Prostate gland (tissue), 2 donors: ENCODE measurements at places on chromosomes 1 and 21. TPM values are rescaled to one million over a fixed set of nuclear protein-coding genes. Genes with fewer than 3 reads are reported as not detected.

The UMODL1 gene
- 0.57 TPM for total RNA-seq

GRCh38 chr1:14815175-14815877, 216.8 kb downstream of the KAZN start:
- DNase-seq = no peak
- H3K4me3 ChIP-seq = no peak overlapping the region

The SPATA17 gene
- total RNA-seq = 0.96 TPM

The PALMD gene
- 18.2 TPM for total RNA-seq

GRCh38 chr1:82065916-82066315, 265.2 kb downstream of the ADGRL2 start:
- H3K27ac ChIP-seq = no peak overlapping the region
- no peaks in the 10 kb centered on the region for H3K27me3 ChIP-seq
- no peaks in the 10 kb centered on the region for H3K36me3 ChIP-seq
- DNase-seq = no peak

The LMOD1 gene
- 112 TPM for total RNA-seq

The MX2 gene
- total RNA-seq = 4.9 TPM

The GNAI3 gene
- total RNA-seq = 5.1 TPM

- no peaks in the 10 kb centered on the region for H3K27me3 ChIP-seq
- H3K36me3 ChIP-seq = no peaks in the 10 kb centered on the region
- H3K4me1 ChIP-seq = peaks cover 2% of the 10 kb centered on the region
- H3K27ac ChIP-seq = no peak overlapping the region
These were observed 38.3 kb downstream of the ABCG1 start for GRCh38 chr21:42257091-42257765.

DNA sequence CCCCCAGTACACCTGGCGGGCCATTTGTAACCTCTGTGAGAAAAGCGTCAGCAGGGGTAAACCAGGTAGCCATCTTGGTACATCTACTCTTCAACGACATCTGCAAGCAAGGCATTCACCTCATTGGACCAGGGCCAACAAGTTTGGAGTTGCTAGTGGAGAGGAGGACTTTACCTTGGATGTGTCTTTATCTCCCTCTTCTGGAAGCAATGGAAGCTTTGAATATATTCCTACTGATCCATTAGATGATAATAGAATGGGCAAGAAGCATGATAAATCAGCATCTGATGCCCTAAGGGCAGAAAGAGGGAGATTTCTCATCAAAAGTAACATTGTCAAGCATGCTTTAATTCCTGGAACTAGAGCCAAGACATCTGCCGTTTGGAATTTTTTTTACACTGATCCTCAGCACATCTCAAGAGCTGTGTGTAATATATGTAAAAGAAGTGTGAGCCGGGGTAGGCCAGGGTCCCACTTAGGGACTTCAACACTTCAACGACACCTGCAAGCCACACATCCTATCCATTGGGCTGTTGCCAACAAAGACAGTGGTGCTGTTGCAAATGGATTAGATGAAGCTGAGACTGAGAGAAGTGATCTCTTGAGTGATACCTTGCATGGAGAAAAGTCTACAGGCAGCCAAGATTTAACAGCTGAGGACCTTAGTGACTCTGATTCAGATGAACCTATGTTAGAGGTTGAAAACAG, 2.7 kb downstream of the ZBED6 start:
- H3K4me1 ChIP-seq = peaks cover 10% of the 10 kb centered on the region
- H3K27me3 ChIP-seq = no peaks in the 10 kb centered on the region
- no peak for DNase-seq
- no peak overlapping the region for H3K4me3 ChIP-seq

DNA sequence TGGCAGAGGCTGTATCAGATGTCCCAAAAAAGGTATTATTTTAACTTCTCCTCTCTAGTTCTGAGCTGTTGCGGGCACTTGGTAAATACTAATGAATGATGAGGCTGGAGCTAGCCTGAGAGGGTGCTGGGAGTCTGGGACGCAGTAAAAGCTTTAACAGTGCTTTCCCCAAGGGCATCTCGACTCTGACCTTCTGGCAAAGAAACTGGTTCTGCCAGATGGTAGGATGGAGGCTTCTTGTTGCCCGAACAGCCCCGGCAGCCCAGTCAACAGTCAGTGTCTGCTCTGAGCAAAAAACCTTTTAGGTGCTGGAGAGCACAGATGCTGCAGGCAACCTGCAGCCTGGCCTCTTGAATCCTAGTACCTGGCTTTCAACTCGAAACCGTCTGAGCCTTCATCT, 2.5 kb upstream of the PNRC2 start:
- peak overlapping the region; percentile 42 for H3K27ac ChIP-seq
- H3K4me3 ChIP-seq = no peak overlapping the region
- no peaks in the 10 kb centered on the region for H3K36me3 ChIP-seq

DNA sequence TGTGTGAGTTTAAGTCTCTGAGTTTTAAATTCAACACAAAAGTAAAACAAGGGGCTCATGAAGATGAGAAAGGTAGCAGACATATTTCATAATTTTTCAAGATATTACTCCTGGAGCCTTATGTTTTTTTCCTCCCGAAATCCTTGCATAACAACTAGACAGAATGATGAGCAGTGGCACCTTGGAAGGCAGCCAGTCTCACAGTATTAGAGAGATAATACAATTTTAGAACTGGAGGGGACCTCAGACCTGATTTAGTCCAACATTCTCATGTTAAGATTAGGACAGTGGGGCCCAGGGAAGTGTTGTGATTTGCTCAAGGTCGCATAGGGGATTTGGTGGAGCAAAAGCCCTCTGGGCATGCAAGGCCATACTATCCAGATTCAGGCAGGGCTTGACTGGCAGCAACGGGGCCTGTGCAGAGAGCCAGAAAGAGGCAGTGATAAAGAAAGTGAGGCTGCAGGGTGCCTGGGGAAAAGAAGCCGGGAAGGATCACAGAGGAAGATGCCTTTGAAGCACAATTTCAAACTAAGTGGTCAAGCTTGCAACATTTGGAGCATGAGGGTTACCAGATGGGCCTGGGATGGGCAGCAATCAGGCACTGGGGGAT, 31.4 kb upstream of the BCL9 start:
- H3K4me3 ChIP-seq = no peak overlapping the region
- H3K27ac ChIP-seq = no peak overlapping the region
- no peaks in the 10 kb centered on the region for H3K27me3 ChIP-seq
- H3K36me3 ChIP-seq = no peaks in the 10 kb centered on the region

DNA sequence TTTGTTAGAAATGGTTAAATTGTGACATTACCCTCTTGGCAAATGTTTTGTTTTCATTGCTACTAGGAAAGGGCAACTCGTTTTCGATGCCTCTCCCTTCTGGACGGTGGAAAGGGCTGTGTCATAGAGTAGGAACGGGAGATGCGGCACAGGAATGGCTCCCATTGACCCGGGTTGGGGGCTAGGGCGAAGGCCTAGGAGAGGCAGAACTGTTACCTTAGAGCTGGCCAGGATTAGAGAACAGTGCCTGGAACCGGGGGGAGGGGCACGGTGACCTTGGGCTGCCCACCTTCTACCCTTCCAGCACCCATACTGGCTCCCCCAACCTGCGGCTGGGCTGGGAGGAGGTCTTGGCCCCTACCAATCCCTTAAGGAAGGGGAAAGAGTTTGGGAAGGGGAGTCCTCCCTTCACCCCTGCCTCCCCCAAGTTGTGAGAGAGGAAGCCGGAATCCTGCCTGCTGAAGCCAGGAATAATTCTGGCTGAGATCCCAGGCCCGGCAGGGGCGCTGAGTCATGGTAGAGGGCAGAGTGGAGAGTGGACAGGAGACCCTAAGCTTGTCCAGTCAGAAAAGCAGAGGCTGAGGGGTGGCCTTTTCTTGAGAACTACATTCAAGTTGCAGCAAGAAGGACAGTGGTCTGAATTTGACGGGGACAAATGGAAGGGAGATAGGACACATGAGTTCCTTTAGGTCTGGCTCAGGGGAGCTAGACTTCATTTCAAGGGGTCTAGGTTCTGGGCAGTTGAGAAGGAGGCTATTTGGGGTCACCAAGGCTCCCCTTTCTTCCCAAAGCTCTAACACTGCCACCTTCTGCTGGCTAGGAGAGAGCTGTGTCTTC, 8.2 kb downstream of the LMNA start:
- peaks cover 71% of the 10 kb centered on the region for H3K4me1 ChIP-seq
- H3K4me3 ChIP-seq = peak overlapping the region; percentile 19

GRCh38 chr1:11641776-11642305, 12.4 kb downstream of the FBXO2 start:
- no peaks in the 10 kb centered on the region for H3K27me3 ChIP-seq
- DNase-seq = no peak
- H3K36me3 ChIP-seq = no peaks in the 10 kb centered on the region
- H3K27ac ChIP-seq = no peak overlapping the region
- H3K4me3 ChIP-seq = no peak overlapping the region

DNA sequence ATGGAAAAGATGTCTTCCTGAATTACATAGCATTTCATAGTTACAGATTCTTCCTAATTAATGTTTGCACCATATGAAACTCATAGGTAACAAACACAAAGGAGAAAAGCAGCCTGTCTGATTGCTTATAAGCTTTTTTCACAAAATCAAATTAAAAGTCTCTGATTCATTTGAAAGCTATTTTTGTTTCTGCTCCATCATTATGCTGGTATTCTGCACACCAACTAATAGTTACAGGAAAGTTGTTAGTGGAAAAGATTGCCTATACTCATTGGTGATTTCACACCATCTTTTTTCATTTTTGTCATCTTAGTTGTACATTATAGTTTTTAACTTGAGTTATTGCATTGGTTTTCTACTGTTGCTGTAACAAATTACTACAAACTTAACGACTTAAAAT, 70.0 kb downstream of the PRKAA2 start:
- no peaks in the 10 kb centered on the region for H3K27me3 ChIP-seq
- H3K4me3 ChIP-seq = no peak overlapping the region
- no peaks in the 10 kb centered on the region for H3K36me3 ChIP-seq
- no peak overlapping the region for H3K27ac ChIP-seq
- no peak for DNase-seq
- no peaks in the 10 kb centered on the region for H3K4me1 ChIP-seq

- H3K4me3 ChIP-seq = no peak overlapping the region
- no peak for DNase-seq
These were observed 59.4 kb upstream of the FAM20B start for GRCh38 chr1:178966312-178966711.

DNA sequence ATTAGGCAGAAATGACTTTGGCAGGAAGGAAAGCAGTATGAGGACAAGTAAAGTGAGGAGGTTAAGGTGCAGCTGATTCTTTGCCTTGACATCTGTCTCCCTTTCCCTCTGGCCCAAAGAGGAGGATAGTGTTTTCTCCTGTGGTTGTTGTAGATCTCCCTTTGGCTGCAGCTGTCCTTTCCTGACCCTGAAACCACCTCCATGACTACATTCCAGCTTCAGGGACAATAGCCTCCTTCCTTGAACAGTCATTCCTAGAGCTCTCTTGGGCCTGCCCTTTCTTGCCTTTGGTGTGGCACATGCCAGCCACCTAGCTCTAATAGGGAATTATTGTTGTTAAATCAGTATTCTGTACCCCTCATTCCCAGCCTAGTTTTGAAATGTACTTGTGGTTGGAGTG, 6.2 kb downstream of the ZMYM1 start:
- peak; percentile 34 for DNase-seq
- no peak overlapping the region for H3K27ac ChIP-seq
- no peaks in the 10 kb centered on the region for H3K36me3 ChIP-seq
- no peaks in the 10 kb centered on the region for H3K4me1 ChIP-seq
- no peak overlapping the region for H3K4me3 ChIP-seq

DNA sequence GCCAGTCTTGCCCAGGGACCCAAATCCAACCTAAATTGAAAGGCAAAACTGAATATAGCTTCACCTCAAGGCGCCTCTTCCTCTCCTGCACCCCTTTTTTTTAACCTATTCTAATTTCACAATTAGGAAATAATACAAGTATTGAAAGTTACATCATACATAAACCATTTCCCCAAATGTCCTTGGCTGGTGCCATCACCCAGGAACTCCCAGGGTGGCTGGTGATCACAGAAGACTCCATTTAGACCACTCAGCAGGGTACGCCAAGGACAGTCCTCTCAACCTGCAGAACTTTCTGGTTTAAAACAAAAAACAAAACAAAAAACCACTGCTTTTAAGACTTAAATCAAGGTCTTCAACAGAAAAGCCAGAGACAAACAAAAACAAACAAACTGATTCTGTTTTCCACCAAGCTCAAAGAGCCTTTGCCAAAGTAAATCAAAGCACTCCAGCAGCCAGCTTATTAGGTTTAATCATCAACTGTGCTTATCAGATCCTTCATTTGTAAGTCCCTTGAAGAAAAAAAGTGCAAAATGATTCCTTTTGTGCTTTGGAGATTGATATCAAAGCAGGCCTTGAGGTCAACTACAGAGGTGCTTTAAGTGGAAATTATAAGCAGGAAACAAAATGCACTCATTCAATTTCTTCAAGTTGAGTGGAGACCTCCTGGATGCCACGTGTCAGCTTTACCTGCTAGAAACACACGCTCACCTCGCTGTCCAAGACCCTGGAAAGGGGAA, 113.0 kb downstream of the ETS2 start:
- no peak for DNase-seq
- H3K4me3 ChIP-seq = no peak overlapping the region
- no peaks in the 10 kb centered on the region for H3K4me1 ChIP-seq
- H3K36me3 ChIP-seq = no peaks in the 10 kb centered on the region
- no peaks in the 10 kb centered on the region for H3K27me3 ChIP-seq

The CHI3L2 gene
- total RNA-seq = 0.82 TPM
